ENCODE measurements at places on chromosomes 3 and 15. TPM values are rescaled to one million over a fixed set of nuclear protein-coding genes. Genes with fewer than 3 reads are reported as not detected.

The EPHB1 gene
- 2.1 TPM for total RNA-seq

The UACA gene
- 241 TPM for total RNA-seq

The ISL2 gene
- 0.69 TPM for total RNA-seq

The CCDC13 gene
- 0.22 TPM for total RNA-seq

The EAF2 gene
- 0.26 TPM for total RNA-seq

The DCUN1D1 gene
- total RNA-seq = 35.0 TPM

The LDHAL6B gene
- not detected for total RNA-seq

The ZNF660 gene
- total RNA-seq = under 0.01 TPM

The PP2D1 gene
- not detected for total RNA-seq

The COMMD4 gene
- 86.0 TPM for total RNA-seq

The IMPG2 gene
- 0.69 TPM for total RNA-seq

The RMDN3 gene
- 16.6 TPM for total RNA-seq

The SAMMSON gene
- not detected for total RNA-seq

The CAMK2N2 gene
- total RNA-seq = not detected

The GP5 gene
- 0.22 TPM for total RNA-seq

The PSMD2 gene
- 355 TPM for total RNA-seq

The CD86 gene
- total RNA-seq = not detected

The CHL1 gene
- total RNA-seq = not detected

The UBL7 gene
- 29.8 TPM for total RNA-seq

The PAK2 gene
- total RNA-seq = 82.7 TPM

The COL6A5 gene
- not detected for total RNA-seq

The SMAD3 gene
- 9.2 TPM for total RNA-seq

The FRMD4B gene
- 67.5 TPM for total RNA-seq

The LMAN1L gene
- not detected for total RNA-seq

The PIGBOS1 gene
- total RNA-seq = 8.5 TPM

The NR1I2 gene
- not detected for total RNA-seq

The KLHL40 gene
- total RNA-seq = not detected

The SV2B gene
- total RNA-seq = 0.11 TPM

The CPLX3 gene
- total RNA-seq = not detected

The NMD3 gene
- total RNA-seq = 53.9 TPM

The RTP3 gene
- total RNA-seq = not detected

The SLC9A9 gene
- 16.2 TPM for total RNA-seq

The CELF6 gene
- total RNA-seq = 0.17 TPM

The INKA1 gene
- total RNA-seq = 17.3 TPM

The GPR156 gene
- total RNA-seq = under 0.01 TPM

The FOXB1 gene
- total RNA-seq = not detected

The GOLGA6L9 gene
- 1.4 TPM for total RNA-seq

The CLDN1 gene
- total RNA-seq = under 0.01 TPM

Measured in dermis lymphatic vessel endothelial cell (primary cell).